ENCODE measurements at places on chromosomes 4 and X.
A peak's percentile ranks its signal among the peaks of the same experiment; 100 is the strongest.

DNA sequence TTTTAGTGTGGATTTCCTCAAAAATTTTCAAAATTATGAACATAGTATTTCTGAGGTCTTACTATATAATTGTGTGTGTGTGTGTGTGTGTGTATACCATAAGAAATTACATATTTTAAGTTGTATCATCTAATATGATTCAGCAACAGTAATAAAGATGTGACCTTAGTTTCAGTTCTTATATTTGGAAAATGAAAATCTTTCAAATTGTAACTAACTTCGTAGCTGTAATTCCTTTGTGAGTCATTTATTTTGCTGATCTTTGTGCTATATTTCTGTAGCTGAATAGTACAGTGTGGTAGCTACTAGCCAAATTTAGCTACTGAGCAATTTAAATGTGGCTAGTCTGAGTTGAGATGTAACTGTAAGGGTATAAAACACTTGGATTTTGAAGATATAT is 116.4 kb downstream of the RAP1GDS1 start:
- DNase-seq = no peak
- H3K27ac ChIP-seq = no peak overlapping the region
- no peaks in the 10 kb centered on the region for H3K27me3 ChIP-seq
- H3K4me1 ChIP-seq = no peaks in the 10 kb centered on the region
- H3K4me3 ChIP-seq = no peak overlapping the region

GRCh38 chr4:113080050-113080449 is 30.6 kb downstream of the ANK2 start:
- H3K27ac ChIP-seq = no peak overlapping the region
- H3K4me3 ChIP-seq = no peak overlapping the region
- DNase-seq = no peak
- no peaks in the 10 kb centered on the region for H3K36me3 ChIP-seq
- H3K4me1 ChIP-seq = no peaks in the 10 kb centered on the region

DNA sequence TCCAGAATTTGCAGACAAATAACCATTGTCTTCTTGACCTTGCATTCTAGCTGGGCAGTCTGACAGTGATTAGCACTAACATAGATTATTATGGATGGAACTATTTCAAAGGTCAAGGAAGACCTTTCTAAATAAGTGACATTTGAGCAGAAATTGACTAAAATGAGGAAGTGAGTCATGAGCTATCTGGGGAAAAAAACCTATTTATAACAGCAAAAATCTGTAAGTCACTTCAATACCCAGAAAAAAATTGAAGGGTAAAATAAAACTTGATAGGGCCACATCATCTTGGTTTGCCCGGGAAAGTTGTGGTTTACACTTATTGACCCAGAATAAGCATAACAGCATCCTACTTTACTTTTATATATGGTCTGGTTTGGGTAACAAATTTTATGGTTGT is 414.6 kb upstream of the HS3ST1 start:
- H3K4me3 ChIP-seq = no peak overlapping the region
- no peak overlapping the region for H3K27ac ChIP-seq
- H3K27me3 ChIP-seq = no peaks in the 10 kb centered on the region
- no peaks in the 10 kb centered on the region for H3K36me3 ChIP-seq

DNA sequence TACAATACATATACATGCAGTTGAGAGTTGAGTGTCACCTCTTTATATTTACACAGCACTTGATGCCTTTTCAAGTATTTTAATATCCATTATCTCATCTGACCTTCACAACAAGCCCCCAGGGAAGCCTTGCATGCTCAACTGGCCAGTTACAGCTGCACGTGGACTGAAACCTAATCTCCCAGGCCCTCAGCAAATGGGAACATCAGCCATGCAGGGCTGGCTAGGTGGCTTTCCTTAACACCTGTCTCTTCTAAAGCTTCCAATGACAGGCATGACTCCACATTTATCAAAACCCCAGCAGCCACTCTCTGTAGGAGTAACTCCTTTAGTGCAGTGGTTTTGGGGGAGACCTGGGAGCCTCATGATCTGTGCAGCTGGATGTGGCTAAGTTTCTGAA is 56.4 kb downstream of the PHKA2 start:
- no peak overlapping the region for H3K27ac ChIP-seq
- no peaks in the 10 kb centered on the region for H3K27me3 ChIP-seq
- H3K4me1 ChIP-seq = no peaks in the 10 kb centered on the region
- no peak overlapping the region for H3K4me3 ChIP-seq

GRCh38 chr4:47451657-47452056 is 11.8 kb downstream of the COMMD8 start:
- no peak overlapping the region for H3K27ac ChIP-seq
- peaks cover 52% of the 10 kb centered on the region for H3K36me3 ChIP-seq
- DNase-seq = no peak
- no peaks in the 10 kb centered on the region for H3K4me1 ChIP-seq
- H3K4me3 ChIP-seq = no peak overlapping the region

- H3K36me3 ChIP-seq = no peaks in the 10 kb centered on the region
- no peaks in the 10 kb centered on the region for H3K4me1 ChIP-seq
- no peaks in the 10 kb centered on the region for H3K27me3 ChIP-seq
- no peak for DNase-seq
- H3K4me3 ChIP-seq = no peak overlapping the region
Measured at GRCh38 chrX:10516781-10517322, 103.5 kb downstream of the MID1 start.

GRCh38 chr4:144501231-144501780 is 144.7 kb upstream of the HHIP start:
- DNase-seq = no peak
- H3K4me1 ChIP-seq = peaks cover 17% of the 10 kb centered on the region
- H3K4me3 ChIP-seq = no peak overlapping the region
- H3K36me3 ChIP-seq = no peaks in the 10 kb centered on the region

GRCh38 chr4:152581536-152582160 is 45.8 kb upstream of the FBXW7 start:
- no peak overlapping the region for H3K27ac ChIP-seq
- no peak overlapping the region for H3K4me3 ChIP-seq
- no peaks in the 10 kb centered on the region for H3K36me3 ChIP-seq

DNA sequence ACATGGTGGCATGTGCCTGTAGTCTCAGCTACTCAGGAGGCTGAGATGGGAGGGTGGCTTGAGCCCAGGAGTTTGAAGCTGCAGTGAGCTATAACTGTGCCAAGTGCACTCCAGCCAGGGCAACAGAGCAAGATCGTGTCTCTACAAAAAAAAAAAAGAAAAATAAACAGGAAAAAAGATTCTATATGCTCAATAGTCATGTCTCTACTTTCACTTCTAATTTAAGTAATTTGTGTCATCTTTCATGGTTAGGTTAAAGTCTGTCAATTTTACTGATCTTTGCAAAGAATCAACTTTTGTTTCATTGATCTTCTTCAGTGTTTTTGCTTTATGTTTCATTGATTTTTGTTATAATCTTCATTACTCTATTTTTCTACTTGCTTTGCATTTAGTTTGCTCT is 106.2 kb upstream of the MAB21L2 start:
- H3K27ac ChIP-seq = no peak overlapping the region
- no peaks in the 10 kb centered on the region for H3K4me1 ChIP-seq
- 0 out of 2 replicates have a peak, but pooled peaks cover under 1% of the 10 kb centered on the region for H3K36me3 ChIP-seq
- no peak overlapping the region for H3K4me3 ChIP-seq

DNA sequence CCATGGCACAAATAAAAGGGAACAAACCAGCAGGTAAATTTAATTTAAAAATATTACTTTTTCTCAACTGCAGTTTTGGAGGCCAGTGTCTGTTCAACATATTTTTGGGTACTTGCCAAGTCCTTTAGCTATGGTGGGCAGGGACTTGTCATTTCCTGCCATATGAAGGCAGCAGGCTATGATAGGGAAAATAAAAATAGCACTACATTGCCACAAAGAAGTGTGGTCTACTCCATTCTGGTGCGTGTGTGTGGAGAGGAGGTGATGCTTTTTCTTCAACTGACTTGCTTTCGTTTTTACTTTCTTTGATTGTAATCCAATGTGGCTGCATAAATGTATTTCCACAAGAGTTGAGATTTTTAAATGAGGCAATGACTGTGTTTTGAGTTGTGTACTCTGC is 17.2 kb downstream of the GPR174 start:
- H3K27ac ChIP-seq = peak overlapping the region; percentile 87
- H3K36me3 ChIP-seq = peaks cover 33% of the 10 kb centered on the region
- H3K27me3 ChIP-seq = no peaks in the 10 kb centered on the region
- peaks cover 69% of the 10 kb centered on the region for H3K4me1 ChIP-seq
- DNase-seq = peak; percentile 70
- peak overlapping the region; percentile 49 for H3K4me3 ChIP-seq

- H3K27me3 ChIP-seq = no peaks in the 10 kb centered on the region
- H3K27ac ChIP-seq = no peak overlapping the region
- H3K4me3 ChIP-seq = no peak overlapping the region
- DNase-seq = no peak
- no peaks in the 10 kb centered on the region for H3K36me3 ChIP-seq
- H3K4me1 ChIP-seq = no peaks in the 10 kb centered on the region
Measured at GRCh38 chr4:1470816-1471442, 64.7 kb upstream of the NKX1-1 start.

DNA sequence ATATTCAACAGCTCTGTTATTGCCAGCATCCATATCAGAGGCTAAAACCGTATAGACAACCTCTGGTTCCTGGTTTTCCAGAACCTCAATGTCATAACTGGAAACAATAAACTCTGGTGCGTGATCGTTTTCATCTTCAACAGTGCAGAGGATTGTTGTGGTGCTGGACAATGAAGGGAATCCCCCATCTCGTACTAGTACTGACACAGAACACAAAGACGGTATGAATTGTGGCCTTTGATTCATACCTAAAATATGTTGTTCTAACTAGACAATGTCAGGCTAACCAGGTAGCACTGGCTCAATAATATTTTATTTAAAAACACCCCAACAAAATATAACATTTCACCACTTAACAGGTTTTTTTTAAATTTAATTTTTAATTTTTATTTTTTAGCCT is 186.9 kb downstream of the DCHS2 start:
- DNase-seq = no peak
- no peaks in the 10 kb centered on the region for H3K4me1 ChIP-seq
- H3K4me3 ChIP-seq = no peak overlapping the region

GRCh38 chr4:76563454-76564122 is 128.6 kb downstream of the SHROOM3 start:
- no peaks in the 10 kb centered on the region for H3K4me1 ChIP-seq
- H3K4me3 ChIP-seq = no peak overlapping the region
- no peak for DNase-seq
- no peaks in the 10 kb centered on the region for H3K36me3 ChIP-seq

DNA sequence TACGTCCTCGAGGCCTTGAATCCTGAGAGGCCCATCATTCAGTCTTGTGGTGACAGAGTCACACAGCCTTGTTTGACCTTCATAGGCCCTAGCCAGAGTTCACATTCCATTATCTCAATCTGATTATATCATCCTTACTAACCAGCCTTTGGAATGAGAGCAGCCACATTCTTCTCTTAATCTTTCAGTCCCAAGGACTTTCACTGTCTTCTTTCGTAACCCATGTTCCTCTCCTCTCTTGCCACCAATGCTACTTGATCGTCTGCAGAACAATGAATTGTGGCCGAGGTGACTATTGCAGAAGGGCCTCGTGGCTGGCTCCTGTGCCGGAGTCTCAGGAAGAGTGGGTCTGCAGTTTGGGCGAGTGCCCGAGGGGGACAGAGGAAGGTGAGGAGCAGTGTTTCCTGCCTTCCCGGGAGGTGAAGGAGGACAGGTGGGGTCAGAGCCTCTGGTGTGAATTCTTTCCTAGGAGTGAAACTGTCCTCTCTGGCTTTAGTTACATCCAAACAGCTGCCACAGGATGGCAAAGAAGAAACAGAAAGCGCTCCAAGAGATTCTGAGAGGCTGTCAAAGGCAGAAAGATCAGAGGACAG is 94.6 kb downstream of the LIMCH1 start:
- H3K4me3 ChIP-seq = no peak overlapping the region
- H3K4me1 ChIP-seq = no peaks in the 10 kb centered on the region
- H3K36me3 ChIP-seq = no peaks in the 10 kb centered on the region
- no peak overlapping the region for H3K27ac ChIP-seq

GRCh38 chr4:5500165-5500564 is 208.2 kb downstream of the EVC2 start:
- peaks cover 5% of the 10 kb centered on the region for H3K36me3 ChIP-seq
- H3K4me3 ChIP-seq = no peak overlapping the region
- H3K4me1 ChIP-seq = no peaks in the 10 kb centered on the region
- DNase-seq = no peak
- no peak overlapping the region for H3K27ac ChIP-seq

- H3K27me3 ChIP-seq = no peaks in the 10 kb centered on the region
- H3K36me3 ChIP-seq = no peaks in the 10 kb centered on the region
- no peaks in the 10 kb centered on the region for H3K4me1 ChIP-seq
- no peak for DNase-seq
- H3K4me3 ChIP-seq = no peak overlapping the region
Measured at GRCh38 chr4:2076908-2077536, 17.9 kb downstream of the NAT8L start.

DNA sequence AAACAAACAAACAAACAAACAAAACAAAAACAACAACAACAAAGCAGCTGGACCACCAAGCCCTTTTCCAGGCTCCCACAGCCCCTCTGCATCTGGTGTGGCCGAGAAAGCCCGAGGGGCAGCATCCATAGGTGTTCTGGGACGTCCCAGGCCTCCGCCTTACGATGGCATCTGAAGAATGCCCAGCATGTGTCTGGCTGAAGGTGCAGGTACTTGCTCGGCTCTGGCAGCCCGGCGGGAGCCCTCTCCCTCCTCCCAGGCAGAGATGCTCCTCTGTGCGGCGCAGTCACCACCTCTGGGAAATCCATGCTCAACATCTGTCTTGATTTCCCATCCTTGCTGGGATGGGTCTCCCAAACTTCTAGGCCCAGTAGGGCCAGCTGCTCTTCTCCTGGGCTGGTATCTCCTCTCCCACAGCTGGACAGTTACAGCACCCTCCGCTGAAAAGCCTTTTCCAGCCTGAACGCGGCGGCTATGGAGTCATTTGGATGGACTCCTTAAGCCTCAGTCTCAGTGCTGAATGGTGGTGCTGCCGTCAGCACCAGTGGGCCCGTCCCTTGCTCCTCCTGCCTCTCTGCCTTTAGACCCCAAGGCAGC is 4.3 kb downstream of the PSAPL1 start:
- no peak for DNase-seq
- no peaks in the 10 kb centered on the region for H3K27me3 ChIP-seq
- H3K4me1 ChIP-seq = no peaks in the 10 kb centered on the region
- H3K27ac ChIP-seq = no peak overlapping the region

Data from DND-41 (cell line).